ENCODE measurements at places on chromosomes 5 and 9.

DNA sequence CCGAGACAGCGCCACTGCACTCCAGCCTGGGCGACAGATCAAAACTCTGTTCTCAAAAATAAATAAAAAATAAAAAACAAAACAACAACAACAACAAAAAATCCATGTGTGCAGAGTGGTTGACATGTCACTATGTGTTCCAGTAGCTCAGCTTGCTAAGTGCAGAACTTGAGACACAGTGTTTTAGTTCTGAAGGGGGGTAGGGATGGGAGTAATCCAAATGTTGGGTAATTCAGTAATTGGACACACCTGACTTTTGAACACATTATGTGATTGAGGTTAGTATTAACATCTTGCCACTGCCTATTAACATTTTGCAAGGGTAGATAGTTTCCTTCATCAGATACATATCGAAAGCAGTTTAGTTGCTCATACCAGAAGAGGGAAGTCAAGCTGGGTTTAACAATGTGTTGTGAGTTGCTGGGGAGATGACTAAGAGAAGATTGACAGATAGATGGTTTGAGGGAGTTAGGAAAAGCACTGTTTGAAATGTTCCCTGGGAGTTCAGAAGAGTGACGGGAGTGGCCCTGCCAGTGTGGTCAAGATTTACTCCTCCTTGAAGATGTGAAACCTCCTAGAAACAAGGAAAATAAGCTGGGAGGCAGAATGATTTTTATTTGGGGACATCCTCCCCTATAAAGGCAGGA is 928 bp downstream of the HACD4 start:
- no peak for DNase-seq

DNA sequence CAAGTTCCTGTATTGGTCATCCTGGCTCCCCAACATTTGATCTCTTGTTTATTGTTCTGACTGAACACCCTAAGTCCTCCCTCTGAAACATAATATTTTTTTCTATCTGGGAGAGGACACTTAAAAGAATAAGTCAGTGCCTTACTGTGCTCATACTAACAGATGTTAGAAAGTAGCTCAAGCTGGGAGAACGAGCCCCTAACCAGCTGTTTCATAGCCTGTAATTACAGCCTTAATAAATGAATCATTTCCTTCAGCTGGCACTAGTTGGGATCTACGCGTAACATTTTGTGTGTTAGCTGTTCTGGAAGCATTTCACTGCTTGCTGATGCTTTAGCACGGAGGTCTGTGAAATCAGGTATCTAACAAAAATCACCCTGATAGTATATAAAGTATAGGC is 345.9 kb upstream of the RIOK2 start:
- no peak for DNase-seq

GRCh38 chr9:20950707-20951106 is 80.7 kb downstream of the HACD4 start:
- DNase-seq, result no peak

- DNase-seq, result no peak
Observed at GRCh38 chr9:69975681-69976080, 68.0 kb upstream of the MAMDC2 start.

DNA sequence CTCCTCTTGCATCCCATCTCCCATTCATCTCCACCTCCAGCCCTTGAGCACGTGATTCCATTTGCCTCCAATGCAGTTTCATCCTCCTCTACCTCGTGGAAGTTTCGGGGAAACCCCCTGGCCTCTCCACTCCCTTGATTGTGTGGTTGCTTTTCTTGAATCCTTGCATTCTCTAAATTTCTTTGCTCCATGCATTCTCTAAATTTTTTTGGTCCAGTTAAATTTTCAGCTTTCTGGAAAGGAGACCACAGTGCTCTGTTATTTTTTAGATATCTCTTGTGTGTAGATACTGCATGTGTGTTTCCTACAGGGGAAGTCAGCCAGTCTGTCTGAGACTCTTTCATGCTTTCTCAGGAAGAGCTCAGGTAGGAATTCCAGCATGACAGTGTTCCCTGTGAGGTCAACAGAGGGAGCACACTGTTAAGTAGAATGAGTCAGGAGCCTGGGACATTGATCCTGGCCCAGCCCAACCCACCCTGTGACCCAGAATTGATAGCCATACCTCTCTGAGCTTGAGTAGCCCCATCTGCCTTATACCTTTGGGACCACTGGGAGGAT is 52.8 kb downstream of the AMBP start:
- DNase-seq, result no peak

GRCh38 chr9:77158772-77159513 is 18.4 kb upstream of the VPS13A start:
- DNase-seq, result no peak

- DNase-seq, result no peak
Observed at GRCh38 chr5:81303563-81303962, 2.2 kb downstream of the ZCCHC9 start.

DNA sequence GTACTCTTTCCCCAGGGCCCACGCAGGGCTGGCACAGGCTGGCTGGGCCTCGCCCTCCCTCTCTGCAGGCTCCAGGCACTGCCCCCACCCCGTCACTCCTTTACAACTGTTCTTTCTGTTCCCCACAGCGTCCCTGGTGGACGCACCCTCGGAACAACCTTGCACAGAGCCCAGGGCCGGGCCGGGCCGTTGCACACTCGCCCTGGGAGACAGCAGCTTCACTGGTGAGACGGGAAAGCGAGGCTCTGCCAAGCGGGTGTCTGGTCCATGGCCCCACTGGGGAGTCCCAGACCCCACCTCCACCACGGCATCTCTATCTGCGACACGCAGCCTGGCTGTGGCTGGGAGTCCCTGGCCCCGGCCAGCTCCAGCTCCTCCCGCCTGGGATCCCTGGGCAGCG is 18.4 kb upstream of the QSOX2 start:
- no peak for DNase-seq

DNA sequence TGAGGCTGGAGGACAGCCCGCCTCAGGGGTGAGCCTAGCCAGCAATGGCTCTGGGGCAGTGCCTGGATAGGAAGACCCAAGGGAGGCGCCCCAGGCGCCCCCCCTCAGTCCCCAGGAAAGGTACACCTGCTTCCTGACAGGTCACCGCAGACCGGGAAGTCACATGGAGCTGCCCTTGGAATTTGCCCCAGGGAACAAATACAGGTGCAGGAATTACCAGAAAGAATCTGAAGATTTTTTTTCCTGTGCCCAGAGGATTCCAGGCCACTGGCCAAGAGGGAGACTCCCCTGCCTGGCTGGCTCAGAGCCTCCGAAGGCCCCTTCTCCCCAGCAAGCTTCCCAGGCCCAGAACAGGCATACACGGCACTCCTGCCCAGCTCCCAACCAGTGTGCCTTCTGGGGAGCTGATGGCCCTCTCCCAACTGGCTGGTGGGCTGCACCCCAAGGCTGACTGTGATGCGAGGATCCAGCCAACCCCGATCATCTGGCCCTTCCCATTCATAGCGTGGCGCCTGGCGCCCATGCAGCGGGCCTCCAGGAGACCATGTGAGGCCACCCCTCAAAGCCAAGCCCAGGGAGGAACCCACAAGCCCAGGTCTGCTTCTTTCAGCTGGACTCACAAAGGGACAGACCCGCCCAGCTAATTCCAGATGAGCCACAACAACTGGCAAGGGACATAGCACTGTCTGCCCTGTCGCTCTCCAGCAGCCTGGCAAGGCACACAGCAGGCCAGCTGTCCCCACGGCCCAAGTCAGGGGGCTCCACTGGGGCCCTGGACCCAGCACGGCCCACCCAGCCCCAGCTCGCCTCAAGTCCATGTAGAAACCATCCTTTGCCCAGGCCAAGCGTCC is 2.3 kb downstream of the TPRN start:
- no peak for DNase-seq

DNA sequence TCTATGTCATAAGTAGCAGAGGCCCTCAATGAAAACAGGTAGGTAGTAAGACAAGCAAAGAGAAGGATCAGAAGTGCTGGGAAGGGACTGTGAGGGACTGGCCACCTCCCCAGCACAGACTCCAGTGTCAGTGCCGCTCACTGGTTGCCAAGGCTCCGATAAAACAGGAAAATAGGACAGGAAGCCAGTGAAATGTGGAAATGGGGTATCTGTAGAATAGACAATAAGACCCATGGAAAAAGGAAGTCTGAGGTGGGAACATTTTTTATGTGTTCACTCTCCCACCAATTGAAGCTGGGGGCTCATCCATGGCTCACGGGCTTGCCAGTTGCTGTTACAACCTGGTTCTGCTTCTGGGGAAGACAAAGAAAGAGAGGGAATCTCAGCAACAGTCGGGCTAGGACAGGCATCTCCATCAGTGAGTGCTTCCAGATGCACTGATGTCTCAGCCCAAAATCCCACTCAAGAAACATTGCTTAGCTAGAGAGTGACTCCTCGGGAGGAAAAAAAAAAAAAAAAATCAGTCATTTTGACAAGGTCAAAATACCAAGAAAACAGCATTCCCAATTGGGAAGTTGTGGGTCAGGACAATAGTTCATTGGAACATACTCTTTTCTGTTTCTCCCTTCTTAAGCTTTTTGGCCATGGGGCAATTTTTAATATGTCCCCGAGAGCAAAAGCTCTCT is 27.6 kb upstream of the NFIB start:
- no peak for DNase-seq

DNA sequence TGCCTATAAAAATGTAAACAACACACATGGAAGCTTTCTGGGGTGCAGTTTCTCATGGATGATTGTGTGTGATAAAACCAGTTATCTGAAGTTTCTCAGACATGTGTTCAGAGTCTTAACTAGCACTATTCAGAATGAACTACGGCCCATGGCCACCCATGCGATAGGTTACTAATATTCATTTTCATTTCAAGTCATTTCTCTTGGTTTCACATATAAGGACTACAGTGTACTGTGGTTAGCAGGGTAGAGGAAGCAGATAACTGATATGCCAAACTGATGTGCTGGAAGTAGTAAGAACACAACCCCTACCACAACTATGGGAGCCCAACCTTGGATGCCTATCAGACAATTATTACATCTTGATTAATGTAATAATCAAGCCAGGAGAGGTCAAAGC is 372.1 kb downstream of the DTWD2 start:
- DNase-seq, result no peak

DNA sequence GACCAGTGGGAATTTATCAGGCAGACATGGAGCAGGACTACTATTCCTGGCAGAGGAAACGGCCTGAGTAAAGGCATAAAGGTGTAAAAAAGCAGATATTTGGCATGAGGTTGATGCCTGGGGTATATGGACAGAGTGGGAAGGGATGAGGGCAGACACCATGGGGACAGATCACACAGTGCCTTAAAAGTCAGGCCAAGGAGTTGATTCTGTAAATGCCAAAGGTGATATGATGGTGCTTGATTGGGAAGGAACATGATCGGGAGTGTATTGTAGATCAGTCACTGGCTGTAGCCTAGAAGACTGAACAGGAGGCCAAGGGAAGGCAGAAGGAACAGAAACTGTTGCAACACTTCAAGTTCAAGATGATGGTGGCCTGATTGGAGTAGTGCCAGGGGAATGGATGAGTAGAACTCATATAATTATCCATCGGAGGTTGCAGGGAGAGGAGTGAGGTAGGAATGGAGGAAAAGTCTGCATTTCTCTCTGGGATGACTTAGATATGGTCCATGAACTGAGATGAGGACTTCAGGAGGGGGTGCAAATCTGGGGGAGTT is 594.3 kb upstream of the KLF4 start:
- no peak for DNase-seq

DNA sequence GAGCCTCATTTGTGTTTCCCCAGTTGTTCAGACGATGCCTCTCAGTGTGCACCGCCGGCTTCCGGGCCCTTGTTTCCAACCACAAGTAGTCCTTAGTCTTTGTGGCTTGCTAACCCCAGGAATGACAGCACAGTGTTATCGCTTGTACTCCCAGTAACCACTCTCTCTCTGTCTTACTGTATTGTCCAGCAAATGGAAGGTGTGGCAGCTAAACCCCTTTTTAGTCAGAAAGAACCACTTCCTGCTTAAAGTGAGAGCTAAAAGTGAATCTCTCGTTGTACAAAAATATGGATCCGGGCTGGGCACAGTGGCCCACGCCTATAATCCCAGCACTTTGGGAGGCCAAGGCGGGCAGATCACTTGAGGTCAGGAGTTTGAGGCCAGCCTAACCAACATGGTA is 61.3 kb downstream of the ENC1 start:
- DNase-seq, result no peak

DNA sequence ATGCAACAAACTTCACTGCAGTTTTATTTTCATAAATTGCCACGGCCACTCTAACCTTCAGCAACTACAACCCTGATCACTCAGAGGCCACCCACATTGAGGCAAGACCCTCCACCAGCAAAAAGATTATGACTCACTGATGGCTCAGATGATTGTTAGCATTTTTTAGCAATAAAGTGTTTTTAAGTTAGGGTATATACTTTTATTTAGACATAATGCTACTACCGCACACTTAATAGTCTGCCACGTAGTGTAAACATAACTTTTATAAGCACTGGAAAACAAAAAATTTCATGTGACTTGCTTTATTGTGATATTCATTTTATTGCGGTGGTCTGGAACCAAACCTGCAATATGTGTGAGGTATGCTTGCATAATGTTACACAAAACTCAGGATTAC is 257.9 kb downstream of the ZSWIM6 start:
- no peak for DNase-seq

DNA sequence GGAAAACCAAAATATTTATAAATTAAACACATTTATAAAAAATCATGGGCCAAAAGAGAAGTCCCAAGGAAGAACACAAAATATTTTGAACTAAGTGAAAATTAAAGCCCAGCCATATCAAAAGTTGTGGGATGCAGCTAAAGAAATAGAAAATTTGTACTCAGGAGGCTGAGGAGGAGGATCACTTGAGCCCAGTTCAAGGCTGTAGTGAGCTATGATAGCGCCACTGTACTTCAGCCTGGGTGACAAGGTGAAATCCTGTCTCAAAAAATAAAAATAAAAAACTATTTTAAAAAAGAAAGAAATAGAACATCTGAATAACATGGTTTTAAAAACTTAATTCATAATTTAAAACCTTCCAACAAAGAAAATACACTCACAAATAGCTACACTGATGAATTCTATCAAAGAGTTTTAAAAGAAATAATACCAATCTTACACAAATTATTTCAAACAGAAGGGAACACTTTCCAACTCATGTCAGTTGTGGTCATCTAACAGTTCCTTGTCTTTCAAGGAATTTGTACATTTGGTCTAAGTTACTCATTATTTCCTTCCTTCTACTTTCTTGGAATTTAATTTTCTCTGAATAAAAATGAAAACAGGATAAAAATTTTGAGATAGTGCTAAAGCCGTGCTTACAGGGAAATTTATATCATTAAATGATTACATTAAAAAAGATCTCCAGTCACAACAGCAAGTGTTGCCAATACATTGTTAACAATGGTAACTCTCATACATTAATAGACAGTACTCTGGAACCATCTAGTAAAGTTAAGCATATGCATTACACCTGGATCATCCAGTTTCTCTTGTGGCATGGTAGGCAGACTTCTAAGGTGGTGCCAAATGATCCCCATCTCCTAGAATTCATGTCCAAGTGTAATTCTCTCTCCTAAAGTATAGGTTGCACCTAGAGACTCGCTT is 17.8 kb downstream of the PTBP3 start:
- DNase-seq, result no peak

- no peak for DNase-seq
Observed at GRCh38 chr9:77575785-77576184, 72.3 kb downstream of the GNA14 start.
